ENCODE measurements at places on chromosomes 1 and 21.

GRCh38 chr21:42258150-42258884 lies 39.4 kb downstream of the ABCG1 start:
- peak; percentile 65 for DNase-seq

GRCh38 chr1:78687914-78688313 lies 38.3 kb downstream of the IFI44 start:
- no peak for DNase-seq

GRCh38 chr1:66088787-66089186 lies 296.1 kb downstream of the PDE4B start:
- DNase-seq: no peak

- no peak for DNase-seq
Observed at GRCh38 chr1:234944439-234945344, 183.9 kb downstream of the TOMM20 start.

All from stimulated activated CD4-positive, alpha-beta T cell treated with anti-CD3 and anti-CD28 coated beads, Interleukin-12 subunit alpha, Interleukin-12 subunit beta, amount 100 ng/mL, for 48 hours (primary cell).